Adrenal gland (tissue), 19 donors: ENCODE measurements at places on chromosomes 3 and 15. TPM values are rescaled to one million over a fixed set of nuclear protein-coding genes. Genes with fewer than 3 reads are reported as not detected.

The SPATA12 gene
- 0.80 TPM for total RNA-seq

The ALDH1L1 gene
- total RNA-seq, result 66.2 TPM

The DNASE1L3 gene
- total RNA-seq, result 77.0 TPM

The BUB1B gene
- total RNA-seq, result 2.0 TPM
